ENCODE measurements at places on chromosomes 2 and 18. TPM values are rescaled to one million over a fixed set of nuclear protein-coding genes. Genes with fewer than 3 reads are reported as not detected.

Gene HNRNPLL
- 78.5 TPM for polyA plus RNA-seq

Gene CIB4
- 0.48 TPM for polyA plus RNA-seq

Gene CEP76
- 16.6 TPM for polyA plus RNA-seq

Gene DSC1
- polyA plus RNA-seq = 2.9 TPM

DNA sequence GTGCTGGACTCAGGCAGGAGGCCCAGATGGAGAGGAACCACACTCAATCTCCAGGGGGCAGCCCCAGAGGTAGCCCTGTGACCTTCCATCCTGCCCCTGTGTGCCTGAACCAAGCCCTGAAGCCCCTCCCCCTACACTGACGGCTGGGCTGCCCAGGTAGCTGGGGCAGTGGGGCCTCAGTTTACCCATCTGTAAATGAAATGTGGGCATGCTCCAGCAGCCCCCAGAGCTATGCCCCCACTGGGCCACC lies 15.8 kb downstream of the CROCC2 start:
- DNase-seq = no peak

DNA sequence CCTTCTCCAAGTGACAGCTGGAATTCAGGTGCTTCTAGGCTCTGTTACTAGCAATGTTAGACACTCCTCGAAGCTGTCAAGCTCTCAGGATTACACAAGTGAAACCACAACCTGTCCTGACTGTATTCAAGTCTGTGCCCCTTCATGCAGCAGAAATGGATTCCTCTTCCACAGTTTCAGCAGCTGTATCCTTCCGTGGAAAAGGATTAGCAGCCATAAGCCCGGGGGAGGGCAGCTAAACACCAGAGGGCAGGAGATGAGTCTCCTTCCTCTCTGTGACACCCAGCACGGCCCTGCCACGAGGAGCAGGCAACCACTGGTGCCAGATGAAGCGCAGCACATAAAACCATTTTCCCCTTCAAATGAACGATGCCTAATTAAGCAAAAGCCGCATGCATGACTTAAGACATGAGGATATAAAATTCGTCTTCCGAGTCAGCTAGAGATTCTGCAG lies 1.2 kb downstream of the ST3GAL5 start:
- no peak for DNase-seq

DNA sequence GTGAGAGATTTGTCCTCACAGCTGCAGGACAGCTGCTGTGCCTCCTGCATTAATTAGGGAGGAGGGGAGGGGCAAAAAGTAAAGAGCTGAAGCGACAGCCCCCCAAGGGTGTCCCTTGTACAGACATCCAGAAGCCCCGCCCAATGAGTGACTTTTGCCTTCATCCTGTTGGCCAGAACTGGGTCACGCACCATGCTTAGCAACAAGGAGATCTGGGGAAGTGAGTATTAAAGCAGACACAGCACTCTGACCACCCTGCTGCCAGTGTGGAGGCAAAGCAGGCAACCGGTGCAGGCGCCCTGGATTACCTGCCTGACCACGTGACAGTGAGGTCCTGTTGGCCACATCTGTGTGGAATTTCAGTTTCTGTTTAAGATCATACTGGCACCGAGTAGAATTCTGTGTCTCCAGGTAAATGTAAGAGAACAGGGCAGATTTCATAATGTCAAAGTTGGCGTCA lies 21.5 kb upstream of the BIN1 start:
- DNase-seq = no peak

DNA sequence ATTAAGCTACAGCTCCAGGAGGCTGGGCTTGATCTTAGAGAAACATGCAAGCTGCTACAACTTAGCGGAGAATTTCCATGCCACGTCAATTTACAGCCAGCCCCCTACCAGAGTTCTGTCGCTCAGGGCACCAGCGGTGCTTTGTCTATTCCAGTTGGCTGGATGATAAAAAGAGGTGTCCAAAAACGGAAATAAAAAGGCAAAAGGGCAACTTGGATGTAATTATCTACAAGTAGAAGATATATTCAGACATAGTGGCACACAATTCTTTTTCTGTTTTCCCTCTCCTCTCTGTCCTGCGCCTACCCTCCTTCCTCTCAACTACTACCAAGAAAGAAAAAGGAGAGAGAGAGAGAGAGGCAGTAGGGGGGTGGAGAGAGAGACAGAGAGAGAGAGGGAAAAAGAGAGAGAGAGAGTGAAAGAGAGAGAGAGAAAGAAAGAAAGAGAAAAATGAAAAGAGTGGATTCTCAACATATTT lies 363 bp upstream of the RFTN2 start:
- DNase-seq = peak; percentile 71

DNA sequence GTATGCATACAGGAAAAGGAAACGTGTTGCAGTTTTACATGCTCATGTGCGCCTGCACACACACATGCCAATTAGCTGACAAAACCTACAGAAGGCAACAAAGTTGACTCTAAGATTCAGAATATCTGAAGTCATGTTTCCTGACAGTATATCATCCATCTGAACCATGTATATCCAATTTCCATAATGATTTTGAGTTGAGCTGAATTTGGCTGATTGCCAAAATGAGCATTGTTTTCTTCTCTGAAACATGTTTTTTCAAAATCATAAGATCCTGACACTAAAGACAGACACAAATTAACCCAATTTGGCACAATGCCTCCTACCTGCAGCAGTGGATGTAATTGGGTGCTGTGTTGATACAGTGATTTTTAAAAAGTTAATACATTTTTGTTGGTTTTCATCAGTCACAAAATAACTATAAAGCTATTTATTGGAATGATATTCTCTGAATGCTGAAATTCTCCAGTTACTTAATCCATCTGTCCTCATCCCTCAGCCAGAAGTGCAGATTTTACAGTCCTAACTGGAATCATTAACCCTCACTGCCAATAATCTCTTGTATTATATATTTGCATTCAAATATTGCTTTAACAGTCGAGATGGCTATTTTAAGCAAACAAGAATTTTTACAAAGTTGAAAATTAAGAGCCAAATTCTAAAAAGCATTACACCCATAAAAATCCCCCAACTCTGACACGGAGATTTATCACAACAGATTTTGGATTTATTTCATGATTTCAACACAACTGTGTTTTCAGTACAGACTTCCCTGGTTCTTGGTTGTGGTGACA lies 161.7 kb upstream of the LMAN1 start:
- no peak for DNase-seq

DNA sequence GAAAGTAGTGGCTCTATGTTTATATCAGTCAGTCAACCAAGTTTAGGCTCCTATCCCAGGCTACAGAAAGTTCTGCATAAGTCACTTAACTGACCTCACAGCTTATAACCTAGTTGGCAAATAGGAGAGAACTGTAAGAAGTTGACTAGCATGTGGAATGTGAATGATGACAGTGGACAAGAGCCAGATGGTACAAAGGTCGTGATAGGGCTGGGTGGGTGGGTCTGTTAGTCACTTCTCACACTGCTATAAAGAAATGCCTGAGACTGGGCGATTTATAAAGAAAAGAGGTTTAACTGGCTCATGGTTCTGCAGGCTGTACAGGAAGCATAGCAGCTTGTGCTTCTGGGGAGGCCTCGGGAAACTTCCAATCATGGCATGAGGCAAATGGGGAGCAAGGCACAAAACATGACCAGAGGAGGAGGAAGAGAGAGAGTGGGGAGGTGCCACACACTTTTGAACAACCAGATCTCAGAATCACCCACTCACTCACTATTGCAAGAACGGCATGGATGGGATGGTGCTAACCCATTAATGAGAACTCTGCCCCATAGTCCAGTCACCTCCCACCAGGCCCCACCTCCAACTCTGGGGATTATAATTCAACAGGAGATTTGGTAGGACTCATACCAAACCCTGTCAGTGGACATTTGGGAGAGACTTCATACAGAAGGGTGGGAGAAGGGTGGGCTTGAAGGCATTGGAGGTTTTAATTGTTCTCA lies 68.8 kb downstream of the LTBP1 start:
- no peak for DNase-seq

DNA sequence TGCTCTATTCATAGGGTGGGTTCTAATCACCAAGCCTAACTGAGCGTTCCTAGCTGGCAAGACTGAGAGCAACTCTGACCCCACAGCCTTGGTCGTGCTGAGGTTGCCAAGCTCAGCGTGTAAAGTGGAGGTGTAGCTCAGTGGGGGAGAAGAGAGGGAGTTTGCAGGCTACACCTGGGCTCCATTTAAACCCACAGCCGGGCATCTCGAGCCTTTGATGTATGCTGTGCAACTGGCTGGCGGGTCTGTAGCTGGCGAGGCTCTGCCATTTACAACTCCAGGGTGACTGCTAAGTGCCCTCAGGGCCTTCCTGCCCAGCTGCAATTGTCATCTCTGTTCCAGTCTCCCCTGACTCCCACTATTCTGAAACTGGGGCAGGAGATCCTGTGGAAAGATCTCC lies 20.0 kb upstream of the CHRNA1 start:
- DNase-seq = no peak

DNA sequence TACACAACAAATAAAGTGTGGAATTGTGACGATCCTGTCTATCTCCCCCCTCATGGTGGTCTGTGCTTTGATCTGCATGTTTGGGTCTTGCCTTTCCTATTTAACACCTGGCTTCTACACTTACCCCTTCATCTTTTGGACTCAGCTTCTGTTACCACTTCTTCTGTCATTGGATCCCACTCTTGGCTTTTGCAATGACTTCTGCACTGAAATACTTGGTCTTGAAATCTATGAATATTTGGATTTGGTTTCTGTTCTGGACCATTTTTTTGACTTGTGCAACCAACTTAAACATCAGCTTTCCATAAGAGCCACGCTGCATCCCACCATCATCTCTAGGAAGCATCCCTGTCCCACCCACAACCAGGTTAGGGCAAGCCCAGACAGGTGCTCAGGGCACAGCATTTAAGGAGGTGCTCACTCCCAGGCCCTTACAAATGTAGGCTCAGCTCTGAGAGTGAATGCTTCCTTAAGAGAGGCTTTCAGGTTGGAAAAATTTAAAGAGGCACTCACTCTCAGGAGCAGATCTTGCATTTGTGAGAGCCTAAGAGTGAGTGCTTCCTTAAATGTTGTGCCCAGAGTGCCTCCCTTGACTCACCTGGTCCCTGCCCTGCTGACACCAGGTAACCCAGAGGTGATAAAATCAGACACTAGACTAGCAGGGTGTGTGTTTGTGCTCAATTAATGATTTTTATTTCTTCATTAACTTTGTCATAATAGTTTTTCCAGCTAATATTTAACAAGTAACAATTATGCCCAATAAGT lies 124.5 kb upstream of the SH3BP4 start:
- no peak for DNase-seq

DNA sequence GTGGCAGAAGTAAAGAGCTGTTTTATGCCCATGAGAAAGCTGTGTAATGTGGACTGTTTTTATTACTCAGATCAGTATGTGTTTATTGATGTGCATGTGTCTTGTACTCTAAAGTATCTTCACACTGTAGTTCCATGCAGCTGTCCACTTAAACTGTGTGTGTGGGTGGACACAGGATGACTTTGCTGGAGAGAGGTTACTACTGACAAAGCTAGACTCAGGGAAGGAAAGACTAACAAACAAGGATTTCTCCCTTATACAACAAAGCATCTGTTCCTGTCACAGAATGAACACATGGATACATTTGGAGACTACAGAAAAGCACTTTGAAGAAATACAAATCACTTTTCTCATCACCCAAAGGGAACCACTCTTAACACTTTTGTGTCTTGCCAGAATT lies 10.0 kb downstream of the FHOD3 start:
- no peak for DNase-seq

GRCh38 chr2:48954935-48955334 lies 199.4 kb downstream of the FSHR start:
- no peak for DNase-seq

- no peak for DNase-seq
Measured at GRCh38 chr2:188527581-188527993, 235.9 kb downstream of the GULP1 start.

DNA sequence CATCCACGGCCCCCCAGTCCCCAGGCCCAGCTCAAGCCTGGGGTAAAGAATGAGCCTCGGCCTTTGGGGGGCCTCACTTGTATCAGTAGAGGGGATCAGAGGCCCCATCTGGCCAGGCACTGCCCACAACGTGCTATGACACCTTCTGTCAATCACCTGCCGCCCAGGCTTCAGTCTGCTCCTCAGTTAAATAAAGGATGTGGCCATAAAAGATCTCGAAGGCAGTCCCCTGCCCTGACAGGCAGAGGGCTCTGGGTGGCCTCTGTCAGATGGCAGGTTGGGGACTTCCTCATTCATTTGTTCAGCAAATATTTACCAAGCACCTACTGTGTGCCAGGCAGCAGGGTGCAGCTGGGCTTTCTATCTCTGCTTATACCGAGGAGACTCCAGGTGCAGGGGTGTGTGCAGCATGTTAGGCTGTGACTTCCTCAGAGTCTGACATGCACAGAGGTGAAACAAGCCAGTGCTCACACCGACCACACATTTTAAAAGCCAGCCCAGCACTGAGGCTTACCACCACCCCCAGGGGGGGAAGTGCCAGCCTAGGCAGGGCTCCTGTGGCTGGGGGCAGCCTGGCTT lies 166.4 kb downstream of the GALNT1 start:
- no peak for DNase-seq

GRCh38 chr2:100250645-100251044 lies 71.7 kb downstream of the LONRF2 start:
- no peak for DNase-seq

- peak; percentile 49 for DNase-seq
Measured at GRCh38 chr2:209579230-209579749, 155.4 kb downstream of the MAP2 start.

- DNase-seq = no peak
Measured at GRCh38 chr2:217412277-217412676, 552.4 kb upstream of the TNP1 start.

DNA sequence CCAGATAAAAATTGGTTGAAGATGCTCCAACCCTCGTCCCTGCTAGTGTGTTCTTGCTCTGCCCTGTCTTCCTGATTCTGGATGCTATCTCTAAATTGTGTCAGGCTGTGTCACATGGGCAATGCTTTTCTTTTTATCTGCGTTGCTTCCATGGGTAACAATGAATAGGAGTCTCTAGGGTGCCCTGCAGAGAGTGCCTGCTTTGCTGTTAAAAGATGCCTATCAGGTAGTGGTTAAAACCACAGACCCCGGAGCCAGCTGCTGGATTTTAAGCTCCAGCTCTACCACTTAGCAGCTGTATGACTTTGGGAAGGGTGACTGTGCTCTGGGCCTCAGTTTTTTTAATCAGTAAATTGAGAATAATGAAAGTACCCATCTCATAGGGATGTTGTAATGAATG lies 340.3 kb downstream of the PLCL1 start:
- no peak for DNase-seq
